ENCODE measurements at places on chromosomes 3 and 15.

DNA sequence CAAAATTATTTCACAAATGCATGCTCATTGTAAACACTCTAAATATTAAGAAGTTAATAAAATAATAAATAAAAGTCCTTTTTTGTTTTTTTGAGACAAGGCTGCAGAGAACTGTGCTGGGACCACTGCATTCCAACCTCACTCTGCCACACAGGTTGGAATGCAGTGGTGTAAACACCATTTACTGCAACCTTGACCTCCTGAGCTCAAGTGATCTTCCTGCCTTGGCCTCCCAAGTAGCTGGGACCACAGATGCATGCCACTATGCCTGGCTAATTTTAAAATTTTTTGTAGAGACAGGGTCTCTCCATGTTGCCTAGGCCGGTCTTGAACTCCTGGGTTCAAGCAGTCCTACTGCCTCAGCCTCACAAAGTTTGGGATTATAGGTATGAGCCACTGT, 578.4 kb downstream of the ZIC1 start:
- DNase-seq = no peak

DNA sequence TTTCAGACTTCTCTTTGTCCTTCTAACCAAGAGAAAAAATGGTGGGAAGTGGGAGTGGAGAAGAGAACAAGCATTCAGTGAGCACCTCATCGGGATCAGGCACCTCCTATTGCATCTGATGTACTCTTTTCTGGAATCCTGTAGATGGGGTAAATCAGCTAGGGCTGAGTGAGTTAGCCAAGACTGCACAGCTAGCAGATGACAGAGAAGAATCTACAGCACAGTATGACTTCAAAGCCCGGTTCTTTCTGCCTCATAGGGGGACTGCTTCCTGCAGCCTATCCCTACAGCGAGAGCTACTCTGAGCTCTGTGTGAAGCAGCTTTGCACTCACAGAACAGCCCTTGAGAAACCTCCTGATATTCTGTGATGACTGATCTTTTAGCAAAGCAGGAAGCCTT, 275.2 kb upstream of the MEIS2 start:
- DNase-seq = no peak

DNA sequence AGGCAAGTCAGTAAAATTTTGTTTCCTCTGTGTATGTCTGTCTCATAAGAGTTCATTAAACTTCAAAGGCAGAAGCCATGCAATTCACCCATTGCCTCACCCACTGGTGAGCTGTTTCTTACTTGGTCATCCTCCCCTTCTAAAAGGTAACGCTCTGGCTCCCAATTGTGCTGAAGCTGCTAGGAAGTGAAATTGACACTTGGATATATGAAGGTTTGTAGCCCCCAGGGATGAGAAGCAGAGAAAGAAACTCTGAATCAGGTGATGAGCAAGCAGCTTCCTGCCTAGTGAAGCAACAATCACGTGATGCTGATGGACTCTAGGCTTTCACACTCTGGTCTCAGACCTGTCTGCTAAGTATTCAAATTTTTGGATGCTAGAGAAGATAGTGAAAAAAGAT, 70.7 kb downstream of the CD200R1L start:
- DNase-seq = no peak

GRCh38 chr3:191120447-191121298, 78.4 kb upstream of the OSTN start:
- no peak for DNase-seq

GRCh38 chr15:31214864-31215489, 111.7 kb upstream of the KLF13 start:
- no peak for DNase-seq

GRCh38 chr15:70056091-70056680, 41.5 kb downstream of the TLE3 start:
- DNase-seq = no peak

DNA sequence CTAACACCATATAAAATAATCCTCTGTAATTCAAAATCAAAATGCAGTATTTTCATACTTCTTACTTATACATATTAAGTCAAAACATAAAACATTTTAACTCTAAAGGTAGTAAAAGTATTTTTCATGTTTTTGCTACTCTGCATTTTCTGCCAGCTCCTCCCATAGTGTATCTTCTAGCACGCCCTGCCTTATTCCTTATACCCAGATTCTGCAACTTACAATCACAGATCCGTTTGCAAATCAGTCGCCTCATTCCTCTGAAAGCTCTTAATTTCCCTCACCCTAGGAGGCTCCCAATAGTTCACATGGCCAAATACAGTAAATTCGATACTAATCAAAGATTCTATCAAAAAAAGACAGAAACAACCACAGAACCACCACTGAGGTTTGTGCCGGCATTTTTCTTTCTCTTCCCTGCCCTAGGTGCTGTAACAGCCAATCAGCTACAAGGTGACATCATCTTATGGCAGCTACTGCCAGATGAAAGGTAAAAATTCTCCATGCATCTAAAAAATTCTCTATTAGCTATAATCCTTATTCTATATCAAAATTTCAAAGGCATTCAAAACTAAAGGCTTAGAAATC, 72.9 kb downstream of the CLASP2 start:
- DNase-seq = peak; percentile 36

- no peak for DNase-seq
These were observed 104.7 kb downstream of the PGPEP1L start for GRCh38 chr15:98902931-98903330.

GRCh38 chr3:63872135-63872924, 8.7 kb downstream of the ATXN7 start:
- no peak for DNase-seq

DNA sequence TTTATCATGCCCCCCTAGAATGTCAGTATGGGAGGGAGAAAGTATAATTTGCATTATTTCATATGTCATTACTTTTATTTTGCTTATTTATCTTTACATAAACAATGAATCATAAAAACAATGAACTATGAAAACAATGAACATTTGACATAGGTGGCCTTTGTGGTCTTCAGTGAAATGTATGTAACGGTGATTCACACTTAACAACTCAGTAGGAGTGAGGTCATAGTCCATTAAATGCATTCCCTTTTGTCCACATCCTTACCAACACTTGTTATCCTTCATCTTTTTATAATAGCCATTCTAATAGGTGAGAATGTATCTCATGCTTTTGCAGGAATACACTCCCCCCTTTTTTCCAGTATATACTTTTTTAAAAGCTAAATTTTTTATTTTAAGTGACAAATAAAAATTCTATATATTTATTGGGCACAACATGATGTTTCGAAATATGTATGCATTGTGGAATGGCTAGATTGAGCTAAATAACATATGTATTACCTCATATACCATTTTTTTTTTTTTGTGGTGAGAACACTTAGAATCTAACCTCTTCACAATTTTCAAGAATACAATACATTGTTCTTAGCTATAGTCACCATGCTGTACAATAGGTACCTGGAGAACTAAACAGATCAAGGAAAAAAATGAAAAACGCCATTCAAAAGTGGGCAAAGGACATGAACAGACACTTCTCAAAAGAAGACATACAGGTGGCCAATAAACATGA, 189.5 kb downstream of the WDR72 start:
- DNase-seq = no peak

DNA sequence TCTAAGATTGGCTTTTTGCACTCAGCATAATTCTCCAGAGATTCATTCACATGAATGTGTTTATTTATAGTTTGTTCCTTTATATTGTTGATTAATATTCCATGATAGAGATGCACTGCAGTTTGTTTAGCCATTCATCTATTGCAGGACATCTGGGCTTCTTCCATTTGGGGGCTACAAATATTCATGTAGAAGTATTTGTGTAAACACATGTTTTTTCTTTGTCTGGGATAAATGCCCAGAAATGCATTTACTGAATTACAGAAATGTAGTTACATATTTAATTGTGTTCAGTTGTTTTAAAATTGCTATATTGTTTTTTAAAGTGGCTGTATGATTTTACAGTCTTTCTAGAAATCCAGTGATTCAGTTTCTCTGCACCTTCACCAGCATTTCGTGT, 635.0 kb downstream of the ZIC1 start:
- no peak for DNase-seq

- DNase-seq = no peak
These were observed 242.0 kb downstream of the NEK10 start for GRCh38 chr3:27127195-27127594.

DNA sequence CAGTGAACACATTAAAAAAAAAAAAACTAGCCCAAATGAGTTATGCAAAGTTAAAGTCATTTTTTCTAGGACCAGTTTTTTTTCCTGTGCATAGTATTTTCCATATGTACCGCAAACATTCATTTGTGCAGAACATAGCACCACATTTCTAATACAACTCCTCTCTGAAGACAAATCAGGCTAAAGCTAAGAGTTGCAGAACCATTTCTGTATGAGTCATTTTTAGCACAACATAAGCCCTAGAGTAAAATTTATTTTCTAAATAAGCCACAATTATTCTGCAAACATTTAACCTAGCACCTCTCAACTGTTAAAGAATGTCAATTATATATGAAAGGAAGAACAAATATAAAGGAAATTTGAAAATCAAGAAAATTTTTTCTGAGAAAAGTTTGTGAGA, 375.8 kb downstream of the TIGIT start:
- no peak for DNase-seq

DNA sequence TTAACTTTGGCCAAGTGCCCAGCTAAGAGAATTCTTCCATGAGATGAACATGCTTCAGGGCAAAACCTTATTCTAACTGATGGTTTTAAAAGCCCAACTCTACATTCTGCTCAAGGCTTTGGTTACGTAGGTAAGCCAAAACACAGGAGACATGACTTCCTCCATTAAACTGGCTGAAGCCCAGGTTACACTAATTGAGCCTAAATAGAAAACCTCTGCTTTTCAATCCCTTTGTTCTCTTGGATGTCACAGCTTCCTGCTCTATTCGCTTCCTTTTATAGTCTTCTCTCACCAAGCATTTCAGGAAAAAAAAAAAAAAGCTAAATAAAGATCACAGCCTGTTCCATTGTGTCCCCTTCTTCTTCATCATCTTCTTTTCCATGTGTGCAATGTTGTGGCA, 420.4 kb downstream of the TIGIT start:
- DNase-seq = peak; percentile 36

DNA sequence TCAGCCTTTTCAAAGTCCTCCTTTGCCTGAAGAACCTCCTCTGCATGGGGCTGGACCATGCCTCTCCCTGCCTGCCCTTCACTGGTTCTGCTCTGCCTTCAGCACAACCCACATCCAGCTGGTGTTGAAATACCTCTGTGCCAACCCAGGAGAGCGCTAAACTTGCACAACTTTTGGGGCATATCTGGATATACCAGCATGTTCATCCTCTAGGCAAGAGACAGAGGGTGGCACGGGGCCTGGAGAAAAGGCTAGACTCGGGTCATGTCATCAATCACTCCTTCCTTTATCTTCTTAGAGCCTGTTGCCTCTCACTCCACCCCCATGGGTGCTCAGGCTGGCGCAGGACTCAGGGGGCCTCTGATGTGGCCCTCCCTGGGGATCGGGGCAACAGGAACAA, 4.8 kb downstream of the SEMA4B start:
- DNase-seq = no peak
